Stimulated activated CD4-positive, alpha-beta T cell treated with anti-CD3 and anti-CD28 coated beads, TNF-alpha, amount 100 ng/mL, for 24 hours (primary cell): ENCODE measurements at places on chromosomes 7 and 10.

DNA sequence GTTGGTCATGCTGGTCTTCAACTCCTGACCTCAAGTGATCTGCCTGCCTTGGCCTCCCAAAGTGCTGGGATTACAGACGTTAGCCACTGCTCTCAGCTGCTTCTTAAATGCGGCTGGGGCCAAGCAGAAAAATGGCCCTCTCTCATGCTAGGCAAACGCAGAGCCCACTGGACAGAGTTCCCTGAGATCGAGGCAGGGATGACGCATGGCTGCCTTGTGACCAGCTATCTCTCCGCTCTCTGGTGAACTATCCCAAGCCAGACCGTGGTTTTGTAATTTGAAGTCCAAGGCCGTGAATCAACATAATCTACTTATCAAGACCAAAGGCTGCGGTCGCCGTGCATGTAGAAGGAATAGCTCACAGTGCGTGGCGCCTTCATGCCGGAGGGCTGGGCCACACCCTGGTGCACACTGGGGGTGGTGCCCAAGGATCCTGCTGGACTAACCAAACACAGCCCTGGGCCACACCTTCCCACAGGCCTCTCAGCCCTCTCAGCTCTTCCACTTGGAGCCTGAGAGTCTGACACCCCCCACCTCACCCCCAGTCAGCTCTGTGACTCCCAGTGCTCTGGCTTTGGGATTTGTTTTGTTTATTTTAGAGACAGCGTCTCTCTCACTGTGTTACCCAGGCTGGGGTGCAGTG is 88.1 kb upstream of the CUX1 start:
- no peak for DNase-seq

GRCh38 chr7:33692956-33693355 is 212.4 kb upstream of the BMPER start:
- DNase-seq, result no peak

- no peak for DNase-seq
Observed at GRCh38 chr10:126224967-126225671, 163.2 kb downstream of the ADAM12 start.

DNA sequence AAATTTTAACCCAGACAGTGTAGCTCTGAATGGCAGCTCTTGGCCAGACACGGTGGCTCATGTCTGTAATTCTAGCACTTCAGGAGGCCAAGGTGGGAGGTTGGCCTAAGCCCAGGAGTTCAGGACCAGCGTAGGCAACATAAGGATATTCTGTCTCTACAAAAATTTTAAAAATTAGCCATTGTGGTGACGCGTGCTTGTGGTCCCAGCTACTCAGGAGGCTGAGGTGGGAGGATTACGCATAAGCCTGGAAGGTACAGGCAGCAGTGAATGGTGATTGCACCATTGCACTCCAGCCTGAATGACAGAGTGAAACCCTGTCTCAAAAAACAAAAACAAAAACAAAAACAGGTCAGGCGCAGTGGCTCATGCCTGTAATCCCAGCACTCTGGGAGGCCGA is 50.0 kb downstream of the SUFU start:
- no peak for DNase-seq

GRCh38 chr10:107474650-107475049 is 310.1 kb upstream of the SORCS1 start:
- no peak for DNase-seq

DNA sequence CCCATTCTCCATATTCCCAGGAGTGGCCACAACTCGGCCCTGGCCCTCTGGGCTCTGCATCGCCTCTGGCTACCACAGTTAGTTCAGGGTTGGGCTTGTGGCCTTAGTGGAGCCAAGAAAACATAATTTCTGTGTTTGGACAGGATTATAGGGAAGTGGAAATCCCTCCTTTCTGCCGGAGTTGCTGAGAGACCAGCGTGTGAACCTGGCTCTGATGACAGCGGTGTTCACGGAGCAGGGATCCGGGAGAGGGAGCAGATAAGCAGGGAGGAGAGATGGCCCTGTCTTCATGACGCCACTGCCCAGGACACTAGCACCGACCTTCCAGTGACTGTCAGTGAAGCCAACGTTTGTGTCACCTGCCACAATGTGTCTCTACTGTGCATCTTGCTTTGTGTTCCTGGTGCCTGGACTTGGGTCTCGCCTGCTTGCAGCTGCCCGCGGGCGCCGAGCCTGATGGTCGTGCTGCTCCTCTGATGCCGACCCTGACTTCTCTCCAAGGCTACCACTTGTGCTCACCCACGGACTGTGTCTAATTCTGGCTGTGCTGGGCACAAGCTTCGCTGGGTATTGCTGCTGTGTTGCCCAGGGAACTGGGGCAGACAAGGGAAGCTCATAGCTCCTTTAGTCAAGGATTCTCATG is 67.0 kb upstream of the VIPR2 start:
- DNase-seq, result no peak

GRCh38 chr10:18100669-18101068 is 39.6 kb upstream of the CACNB2 start:
- DNase-seq, result no peak

- DNase-seq, result no peak
Observed at GRCh38 chr7:69020536-69020935, 577.7 kb upstream of the AUTS2 start.

DNA sequence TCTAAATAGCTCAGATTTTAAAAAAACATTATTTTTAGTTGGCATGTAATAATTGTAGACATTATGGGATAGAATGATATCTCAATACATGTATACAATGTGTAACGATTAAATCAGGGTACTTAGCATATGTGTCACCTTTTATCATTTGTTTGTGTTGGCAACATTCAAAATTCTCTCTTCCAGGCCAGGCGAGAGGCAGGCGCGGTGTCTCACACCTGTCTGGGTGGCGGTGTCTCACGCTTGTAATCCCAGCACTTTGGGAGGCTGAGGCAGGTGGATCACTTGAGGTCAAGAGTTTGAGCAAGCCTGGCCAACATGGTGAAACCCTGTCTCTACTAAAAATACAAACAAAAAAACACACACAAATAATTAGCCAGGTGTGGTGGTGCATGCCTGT is 151.7 kb downstream of the RTKN2 start:
- DNase-seq, result no peak

DNA sequence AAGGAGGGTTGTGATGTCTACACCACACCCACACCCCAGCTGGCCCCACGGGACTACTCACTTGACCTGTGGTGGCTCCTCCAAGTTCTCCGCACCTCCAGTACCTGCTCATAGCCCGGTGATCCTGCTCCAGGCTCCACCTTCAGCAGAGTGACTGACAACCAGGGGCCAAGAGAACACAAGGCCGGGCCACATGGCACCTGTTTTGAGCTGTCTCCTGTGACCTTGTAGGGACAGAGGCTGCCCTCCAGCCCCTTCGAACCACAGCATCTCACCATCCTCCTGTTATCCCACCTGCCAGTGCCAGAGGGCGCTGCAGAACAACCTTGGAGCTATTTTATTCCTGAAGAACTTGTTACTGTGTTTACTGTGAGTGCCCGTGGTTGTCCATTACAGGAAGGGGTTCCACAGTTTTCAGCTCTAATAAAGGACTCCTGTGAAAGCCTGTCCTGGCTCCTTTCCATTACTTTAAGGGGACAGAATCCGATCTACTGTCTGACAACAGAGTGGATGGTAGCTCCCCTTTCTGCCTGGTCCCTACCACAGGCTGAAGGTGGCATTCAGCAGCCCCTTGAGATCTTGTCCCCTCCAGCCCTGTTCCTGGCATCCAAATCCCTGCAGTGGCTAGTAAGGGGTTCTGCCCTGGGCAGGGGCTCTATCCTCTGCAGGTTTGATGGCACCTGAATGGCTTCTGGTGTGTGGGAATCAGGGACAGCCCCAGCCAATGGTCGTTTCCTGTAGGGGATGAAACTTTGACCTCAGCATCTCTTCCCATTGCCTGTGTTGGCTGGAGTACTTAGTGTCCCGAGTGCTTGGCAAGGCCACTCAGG is 50.8 kb downstream of the C10orf120 start:
- DNase-seq, result no peak

DNA sequence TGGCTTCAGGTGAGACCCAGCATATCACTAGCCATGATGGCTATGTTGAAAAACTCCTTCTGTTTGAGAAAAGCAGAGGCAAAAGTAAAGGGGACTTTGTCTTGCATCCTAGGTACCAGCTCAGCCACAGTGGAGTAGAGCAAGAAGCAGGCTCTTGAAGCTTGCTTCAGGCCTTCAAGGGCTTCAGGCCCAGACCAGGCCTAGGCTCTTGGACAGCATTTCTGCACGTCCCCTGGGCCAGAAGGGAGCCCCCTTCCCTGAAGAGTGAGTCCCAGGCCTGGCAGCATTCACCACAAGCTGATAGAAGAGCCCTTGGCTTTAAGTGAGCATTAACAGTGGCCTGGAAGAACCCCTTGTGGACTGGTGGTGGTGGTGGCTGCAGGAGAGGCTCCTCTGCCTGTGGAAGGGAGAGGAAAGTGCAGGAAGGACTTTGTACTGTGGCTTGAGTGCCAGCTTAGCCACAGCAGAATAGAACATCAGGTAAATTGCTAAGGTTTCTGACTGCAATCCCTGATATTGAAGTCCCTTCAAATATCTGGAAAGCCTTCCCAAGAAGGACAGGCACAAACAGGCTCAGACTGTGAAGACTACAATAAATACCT is 28.1 kb upstream of the FAM171A1 start:
- DNase-seq, result no peak

DNA sequence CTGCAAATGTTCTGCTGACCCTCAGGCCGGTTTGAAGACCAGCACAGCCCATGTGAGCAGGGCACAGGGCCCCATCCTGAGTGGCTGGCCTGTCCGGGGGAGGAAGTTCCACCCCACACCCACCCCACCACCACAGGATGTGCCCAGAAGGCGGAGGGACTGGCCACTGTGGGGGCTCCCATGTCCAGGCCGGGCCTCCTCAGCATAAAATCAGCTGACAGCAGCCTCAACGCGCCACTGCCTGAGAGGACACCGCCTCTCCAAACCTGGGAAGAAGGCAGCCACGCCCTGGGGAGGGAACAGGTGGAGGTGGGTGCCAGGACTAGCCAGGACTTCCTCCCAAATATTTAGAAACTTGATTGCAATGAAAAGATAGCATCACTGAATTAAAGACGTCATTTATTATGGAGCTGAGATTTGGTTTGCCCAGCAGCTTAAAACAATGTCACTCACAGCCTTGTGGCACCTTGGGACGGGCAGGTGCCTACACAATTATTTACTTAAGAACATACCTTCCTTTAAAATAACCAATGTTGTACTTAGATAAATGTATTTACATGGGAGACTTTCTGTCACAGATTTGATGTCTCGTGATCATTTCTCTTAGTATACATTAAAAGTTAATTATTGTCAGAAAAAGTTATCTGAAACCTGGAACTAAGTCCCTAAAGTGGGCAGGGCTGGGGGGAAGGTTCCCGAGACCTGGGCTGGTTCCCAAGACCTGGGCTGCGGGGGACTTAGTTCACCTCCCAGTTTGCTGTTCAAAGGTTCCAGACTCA is 27.3 kb upstream of the FAM20C start:
- no peak for DNase-seq
